ENCODE measurements at places on chromosomes 12 and 14.

DNA sequence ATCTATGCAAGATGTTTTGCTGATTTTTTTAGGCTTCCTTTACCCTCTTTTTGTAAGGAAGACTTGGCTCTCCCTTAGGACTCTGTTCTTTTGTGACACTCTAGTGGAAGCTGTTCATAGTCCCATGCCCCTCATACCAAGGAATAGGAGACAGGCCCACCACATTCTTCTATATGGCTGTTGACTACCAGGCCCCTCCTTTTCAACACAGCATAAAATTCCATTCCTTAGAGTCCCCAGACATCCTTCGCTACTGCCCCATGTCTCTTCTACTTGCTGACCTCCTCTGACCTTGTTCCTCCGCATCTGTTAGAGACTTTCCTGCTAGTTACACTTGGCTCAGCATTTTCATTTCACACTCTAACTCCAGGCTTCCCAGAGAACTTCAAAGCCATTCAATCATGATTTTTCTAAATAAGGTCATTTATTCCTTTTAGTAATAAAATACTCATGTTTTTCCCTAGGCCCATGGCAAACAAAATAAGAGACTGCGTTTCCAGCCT is 9.7 kb downstream of the PIK3C2G start:
- no peak for DNase-seq

DNA sequence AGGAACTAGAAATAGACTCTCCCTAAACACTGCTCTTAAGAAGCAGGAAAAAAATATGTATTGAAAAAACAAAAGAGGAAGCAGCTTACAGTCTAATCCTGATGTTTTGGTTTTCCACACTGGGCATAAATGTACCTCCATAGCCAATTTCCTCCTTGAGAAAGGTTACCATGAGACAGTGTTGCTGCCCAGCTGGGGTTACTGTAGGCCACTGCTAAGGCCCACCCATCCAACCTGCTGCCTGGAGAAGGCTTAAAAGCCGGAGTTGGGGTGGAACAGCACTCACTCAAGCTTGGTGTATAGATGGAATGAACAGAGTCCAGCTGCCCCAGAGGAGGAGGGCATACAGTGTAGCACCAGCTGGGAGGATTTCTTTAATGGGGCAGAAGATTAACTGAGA is 41.1 kb downstream of the ERG28 start:
- DNase-seq = no peak

DNA sequence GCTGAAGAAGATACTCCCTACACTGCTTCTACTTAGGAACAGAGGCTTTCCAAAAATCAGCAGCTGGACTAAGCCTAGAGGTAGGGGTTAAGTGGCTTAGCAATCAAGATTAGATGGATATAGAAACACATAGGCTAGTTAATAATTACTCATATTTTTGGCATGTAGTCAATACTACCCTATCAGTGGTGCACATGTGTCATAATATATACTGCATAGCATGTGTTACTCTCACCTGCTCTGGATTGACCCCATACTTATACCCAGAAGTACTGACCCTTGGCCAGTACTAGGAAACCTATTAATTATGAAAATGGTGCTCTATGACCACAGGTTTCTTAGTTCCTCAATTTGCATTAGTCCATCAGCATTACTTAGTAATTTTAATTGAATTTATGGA is 528.4 kb upstream of the LMO3 start:
- DNase-seq = no peak

GRCh38 chr14:23355871-23356435 is 3.3 kb upstream of the SLC22A17 start:
- no peak for DNase-seq

DNA sequence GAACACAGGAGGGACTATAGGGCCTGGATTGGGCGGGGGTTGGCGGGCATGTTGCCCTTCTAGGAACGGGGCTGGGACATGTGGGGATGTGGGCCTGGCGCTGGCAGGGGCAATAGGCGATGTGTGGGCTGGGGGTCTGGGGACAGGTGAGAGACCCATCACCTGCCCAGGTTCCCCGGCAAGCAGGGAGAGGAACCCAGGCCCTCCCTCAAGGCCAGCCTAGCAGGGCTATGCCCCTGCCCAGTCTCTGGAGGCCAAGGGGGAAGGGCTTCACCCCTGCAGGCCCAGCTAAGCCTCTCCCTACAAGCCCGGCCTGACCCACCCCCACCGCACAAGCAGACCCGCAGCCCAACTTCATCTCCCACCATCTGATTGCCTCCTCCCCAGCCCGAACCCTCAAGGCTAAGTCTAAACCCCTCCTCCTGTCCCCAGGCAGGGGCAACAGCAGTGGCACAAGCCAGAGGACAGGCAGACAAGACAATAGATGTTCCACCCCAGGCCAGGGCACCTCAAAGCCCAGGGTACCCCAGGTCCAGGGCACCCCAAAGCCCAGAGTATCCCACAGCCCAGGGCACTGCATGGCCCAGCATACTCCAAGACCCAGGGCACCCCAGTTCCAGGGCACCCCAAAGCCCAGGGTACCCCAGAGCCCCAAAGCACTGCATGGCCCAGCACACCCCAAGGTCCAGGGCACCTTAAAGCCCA is 6.5 kb downstream of the JAG2 start:
- no peak for DNase-seq

- no peak for DNase-seq
Observed at GRCh38 chr14:97491697-97492096, 694.5 kb downstream of the VRK1 start.

- no peak for DNase-seq
Observed at GRCh38 chr14:64196056-64196455, 98.1 kb downstream of the ESR2 start.

DNA sequence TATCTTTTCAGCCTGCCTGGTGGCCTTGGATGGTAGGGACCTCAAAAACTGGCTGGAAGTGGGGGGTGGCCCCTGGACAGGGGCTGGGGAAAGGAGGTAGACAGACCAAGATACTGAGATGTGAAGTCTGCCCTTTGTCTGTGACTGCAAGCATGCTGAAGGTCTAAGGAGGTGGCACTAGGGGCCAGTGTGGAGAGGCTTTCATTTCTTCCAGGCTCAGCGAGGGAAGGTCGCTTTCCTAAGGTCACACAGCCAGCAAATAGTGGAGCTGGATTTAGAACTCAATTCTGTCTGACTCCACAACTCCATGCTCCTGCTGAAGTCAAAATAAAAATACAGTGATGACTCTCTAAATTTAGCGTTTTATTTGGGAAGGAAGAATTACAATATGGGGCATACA is 11.3 kb upstream of the PLBD2 start:
- DNase-seq = no peak

- DNase-seq = no peak
Observed at GRCh38 chr12:68240079-68240478, 13.3 kb downstream of the IL22 start.

- DNase-seq = peak; percentile 64
Observed at GRCh38 chr12:48818831-48819590, 715 bp downstream of the CACNB3 start.

- DNase-seq = no peak
Observed at GRCh38 chr12:27077586-27077985, 4.8 kb downstream of the C12orf71 start.

DNA sequence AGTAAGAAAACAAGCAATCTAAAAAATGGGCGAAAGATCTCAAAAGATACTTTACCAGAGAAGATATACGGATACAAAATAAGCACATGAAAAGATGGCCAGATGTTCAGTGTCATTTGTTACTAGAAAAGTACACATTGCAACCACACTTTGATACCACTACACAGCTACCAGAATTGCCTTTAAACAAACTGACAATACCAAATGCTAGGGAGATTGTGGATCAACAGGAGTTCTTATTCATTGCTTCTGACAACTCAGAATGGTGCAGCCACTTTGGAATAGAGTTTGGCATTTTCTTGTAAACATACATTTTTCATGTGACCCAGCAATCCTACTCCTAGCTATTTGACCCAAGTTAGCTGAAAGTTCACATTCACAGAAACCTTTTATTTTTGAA is 136.3 kb downstream of the FUT8 start:
- no peak for DNase-seq

DNA sequence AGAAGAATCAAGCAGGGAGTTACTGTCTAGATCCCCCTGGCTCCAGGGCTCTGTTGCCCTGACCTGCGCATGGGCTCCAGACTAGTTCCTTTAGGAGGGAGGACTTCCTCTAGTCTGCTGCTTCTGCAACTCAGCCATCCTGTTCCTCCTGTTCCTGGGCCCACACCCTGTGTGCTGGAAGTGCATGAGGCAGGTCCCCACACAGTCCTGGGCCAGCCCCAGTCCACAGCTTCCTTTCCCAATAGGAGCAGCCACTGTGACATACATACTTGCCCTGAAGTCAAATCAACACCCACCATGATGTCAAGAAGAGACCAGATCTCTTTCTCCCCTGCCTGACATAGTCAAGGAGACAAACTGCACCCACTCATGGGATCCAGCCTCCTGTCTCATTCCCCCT is 1.3 kb downstream of the SDR9C7 start:
- no peak for DNase-seq

DNA sequence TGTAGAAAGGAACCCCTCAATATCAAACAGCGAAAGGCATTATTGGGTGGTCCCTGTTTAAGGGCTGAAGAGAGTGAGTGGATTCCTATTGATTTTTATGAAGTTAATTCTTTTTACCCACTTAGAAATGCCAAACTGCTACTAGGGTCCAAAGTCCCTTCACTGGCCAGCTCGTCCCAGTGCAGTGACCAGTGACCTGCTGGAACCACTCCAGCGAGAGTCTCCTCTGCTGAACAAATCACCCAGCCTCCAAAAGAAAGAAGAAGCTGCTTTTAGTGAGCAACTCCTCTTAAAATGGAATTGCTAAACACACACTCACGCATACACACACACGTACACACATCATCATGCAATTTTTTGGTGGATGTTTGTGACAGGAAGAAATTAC is 198.2 kb upstream of the PLEKHG7 start:
- no peak for DNase-seq

DNA sequence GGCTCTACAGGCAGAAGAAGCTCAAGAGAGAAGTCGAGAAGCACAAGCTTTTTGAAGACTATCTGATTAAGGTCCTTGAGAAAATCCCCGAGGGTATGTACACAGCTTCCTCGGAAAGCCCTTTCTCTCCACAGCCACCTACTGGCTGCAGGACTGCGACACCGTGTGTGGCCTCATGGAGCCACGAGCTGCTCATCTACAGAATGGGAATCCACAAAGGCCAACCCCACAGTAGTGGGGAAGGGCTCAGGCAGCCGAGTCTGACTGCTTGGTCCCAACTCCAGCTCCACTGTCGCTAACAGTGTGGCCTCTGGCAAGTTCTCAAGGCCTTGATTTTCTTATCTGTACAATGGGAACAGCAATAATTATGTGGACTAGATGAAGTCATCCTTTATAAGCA is 2.5 kb downstream of the CCDC197 start:
- DNase-seq = no peak

- no peak for DNase-seq
Observed at GRCh38 chr12:75908961-75909605, 122.5 kb downstream of the PHLDA1 start.

DNA sequence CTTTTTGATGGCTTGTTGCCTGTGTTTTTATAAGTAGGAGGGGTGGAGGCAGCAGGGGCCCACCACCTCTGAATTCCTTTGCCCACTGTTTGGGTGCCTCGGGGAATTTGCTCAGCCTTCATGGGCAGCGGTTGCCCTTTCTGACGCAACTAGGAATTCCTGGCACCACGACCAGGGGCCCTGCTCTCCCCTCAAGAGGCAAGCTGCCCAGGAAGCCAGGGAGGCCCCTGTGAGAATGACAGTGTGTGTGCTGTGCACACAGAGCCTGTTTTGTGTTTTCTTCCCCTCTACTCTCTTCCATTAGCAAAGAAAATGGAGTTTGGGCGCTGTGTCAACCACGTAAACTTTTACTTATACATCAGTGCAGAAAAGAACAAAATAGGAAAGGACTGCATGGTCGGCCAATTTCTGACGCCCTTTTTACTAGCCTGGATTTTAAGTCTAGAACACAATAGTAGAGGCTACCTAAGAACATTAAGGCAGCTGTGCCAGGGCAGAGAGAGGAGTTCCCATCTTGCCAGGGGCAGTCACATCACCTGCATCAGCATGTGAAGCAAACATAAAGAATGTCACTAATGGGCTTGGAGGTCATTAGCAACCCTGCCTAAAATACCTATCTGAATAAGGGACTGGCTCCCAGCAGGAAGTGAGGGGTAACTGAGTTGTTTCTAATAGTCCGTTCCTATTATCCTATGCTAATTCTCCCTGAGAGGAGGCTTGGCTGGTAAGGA is 17.9 kb upstream of the PTGR2 start:
- DNase-seq = no peak

DNA sequence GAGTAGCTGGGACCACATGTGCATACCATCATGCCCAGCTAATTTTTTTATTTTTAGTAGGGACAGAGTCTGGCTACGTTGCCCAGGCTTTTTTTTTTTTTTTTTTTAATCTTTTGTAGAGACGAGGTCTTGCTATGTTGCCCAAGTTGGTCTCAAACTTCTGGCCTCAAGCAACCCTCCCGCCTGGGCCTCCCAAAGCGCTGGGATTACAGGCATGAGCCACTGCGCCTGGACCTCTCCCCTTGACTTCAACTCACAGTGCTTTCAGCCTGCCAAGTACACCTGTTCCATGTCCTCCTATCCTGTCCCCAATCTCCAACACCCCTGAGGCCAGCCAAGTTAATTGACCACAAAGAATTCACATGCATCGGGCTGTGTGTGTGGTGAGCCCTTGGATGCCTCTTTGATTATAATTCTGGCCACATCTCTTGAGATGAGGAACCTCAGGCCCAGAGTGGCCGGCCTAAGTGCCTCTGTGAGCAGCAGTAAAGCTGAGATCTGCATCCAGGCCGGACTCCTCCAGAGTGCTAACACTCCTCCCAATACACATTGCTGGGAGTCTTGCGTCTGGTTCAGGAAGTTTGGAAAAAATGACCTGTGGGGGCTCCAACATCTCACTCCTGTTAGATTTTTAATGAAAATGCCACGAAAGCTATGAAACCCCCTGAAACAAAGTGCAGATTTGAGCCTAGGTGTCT is 6.8 kb downstream of the RAB35 start:
- no peak for DNase-seq

DNA sequence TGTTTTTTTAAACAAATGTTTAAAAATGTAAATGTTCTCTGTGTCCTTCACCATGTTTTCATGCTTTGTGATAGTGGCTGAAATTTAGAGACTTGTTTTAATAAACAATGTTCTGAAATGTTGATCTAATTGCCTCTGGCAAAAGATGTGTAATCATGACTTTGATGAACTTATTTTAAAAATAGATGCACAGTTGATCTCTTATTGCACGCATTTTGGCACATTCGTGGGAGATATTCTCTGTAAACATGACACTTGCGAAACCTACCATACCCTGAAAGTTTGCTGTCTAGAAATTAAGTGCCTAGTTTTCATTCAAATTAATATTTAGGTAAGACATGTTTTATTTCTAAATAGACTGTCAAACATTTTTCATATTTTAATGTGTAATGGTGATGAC is 119.7 kb upstream of the DNM1L start:
- DNase-seq = no peak

- DNase-seq = no peak
Observed at GRCh38 chr12:61111218-61111617, 1149.0 kb upstream of the USP15 start.

DNA sequence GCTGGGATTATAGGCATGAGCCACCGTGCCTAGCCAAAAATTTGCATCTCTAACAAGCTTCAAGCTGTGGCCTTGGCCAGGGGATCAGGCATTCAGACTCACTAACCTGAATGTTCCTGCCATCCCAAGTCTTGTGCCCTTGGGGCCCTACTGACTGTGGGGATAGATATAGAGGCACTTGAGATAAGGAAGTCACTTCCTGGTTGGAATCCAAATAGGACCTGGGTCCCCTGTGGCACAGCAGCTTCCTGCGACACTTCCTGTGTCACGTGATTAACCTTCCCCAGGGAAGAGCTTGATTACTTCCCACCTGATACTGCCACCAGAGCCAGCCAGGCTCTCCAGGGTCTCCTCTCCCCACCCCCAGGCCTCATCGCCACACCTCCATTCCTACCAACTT is 128.2 kb downstream of the BCL11B start:
- no peak for DNase-seq
